ENCODE measurements at places on chromosomes 5 and 9.

DNA sequence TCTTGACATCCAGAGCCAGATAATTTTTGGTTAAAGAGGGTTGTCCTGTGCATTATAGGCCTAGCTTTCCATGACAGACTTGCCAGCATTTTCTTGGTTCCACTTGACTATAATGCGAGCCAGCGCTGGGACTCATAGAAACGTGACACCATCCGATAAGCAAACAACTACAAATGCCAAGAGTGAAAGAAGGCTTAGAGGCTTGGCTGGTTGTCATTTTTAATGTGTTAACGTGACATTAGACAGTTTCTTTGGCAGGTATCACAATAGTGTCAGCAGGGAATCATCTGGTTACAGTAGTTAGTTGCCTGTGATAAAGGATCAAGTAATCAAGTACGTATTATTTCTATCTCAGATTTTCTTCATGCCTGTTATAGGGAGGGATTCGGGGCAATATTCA, 20.0 kb upstream of the LIFR start:
- DNase-seq, result no peak

- DNase-seq, result no peak
Observed at GRCh38 chr5:107467137-107467932, 203.4 kb downstream of the EFNA5 start.

GRCh38 chr9:132451276-132451675, 41.3 kb downstream of the CFAP77 start:
- DNase-seq, result no peak

GRCh38 chr9:38012767-38013450, 56.1 kb downstream of the SHB start:
- no peak for DNase-seq

- no peak for DNase-seq
Observed at GRCh38 chr5:79471556-79471955, 42.4 kb downstream of the HOMER1 start.

DNA sequence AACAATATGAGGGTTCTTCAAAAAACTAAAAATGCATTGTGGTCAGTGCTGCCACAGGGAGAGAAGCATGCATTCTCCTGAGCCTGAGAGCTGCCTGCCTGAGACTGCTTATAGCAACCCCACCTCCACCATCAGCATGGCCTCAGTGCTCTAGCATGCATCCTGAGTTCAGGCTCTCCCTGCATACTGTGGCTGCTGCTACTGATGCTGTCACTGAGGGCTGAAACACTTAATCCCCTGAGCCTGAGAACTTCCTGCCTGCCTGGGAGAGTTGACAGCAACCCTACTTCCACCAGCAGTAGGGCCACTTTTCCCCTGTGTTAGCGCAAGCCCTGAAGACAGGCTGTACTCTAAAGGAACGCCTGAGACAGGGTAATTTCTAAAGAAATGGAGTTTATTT, 206.0 kb downstream of the FBXO4 start:
- no peak for DNase-seq

- DNase-seq, result no peak
Observed at GRCh38 chr5:89327608-89328007, 444.6 kb upstream of the MEF2C start.

- DNase-seq, result no peak
Observed at GRCh38 chr5:143843461-143843860, 31.5 kb downstream of the HMHB1 start.

- DNase-seq, result peak; percentile 41
Observed at GRCh38 chr9:126490871-126491567, 122.7 kb upstream of the LMX1B start.

DNA sequence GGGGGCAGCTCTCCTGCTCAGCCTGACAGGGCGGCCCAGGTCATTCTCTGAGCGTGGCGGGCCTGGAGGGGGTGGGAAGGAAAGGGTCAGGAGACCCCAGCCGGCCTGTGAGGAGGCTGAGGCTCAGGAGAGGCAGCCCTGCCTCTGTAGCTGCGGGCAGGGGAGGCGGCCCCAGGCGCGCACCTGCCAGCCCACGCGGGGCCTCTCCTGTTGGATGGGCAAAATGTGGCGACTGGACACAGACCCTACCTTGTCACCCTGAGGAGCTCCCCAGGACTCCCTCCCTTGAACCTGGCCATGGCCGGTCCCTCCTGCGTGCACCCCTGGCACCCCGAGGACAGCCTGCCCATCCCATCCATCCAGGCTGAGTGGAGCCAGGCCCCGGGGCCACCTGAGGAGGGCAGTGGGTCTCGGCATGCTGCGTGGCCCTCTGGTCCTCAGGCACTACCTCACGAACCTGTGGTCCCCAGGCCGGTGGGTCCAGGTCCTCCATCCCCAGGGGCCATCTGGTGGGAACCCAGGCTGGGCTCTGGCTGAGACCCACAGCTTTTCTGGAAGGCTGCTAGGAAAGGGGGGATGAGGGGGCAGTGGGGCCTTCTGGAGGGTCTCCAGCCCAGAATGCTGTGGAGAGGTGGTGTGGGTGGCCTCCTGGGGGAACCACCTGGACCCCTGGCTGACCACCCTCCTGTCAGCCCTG, 15.1 kb upstream of the NRARP start:
- DNase-seq, result no peak

GRCh38 chr9:131433302-131433854, 39.5 kb downstream of the PRRC2B start:
- no peak for DNase-seq

- DNase-seq, result no peak
Observed at GRCh38 chr9:87498046-87498810, 561 bp downstream of the DAPK1 start.

- no peak for DNase-seq
Observed at GRCh38 chr5:129177451-129177850, 82.9 kb downstream of the ISOC1 start.

DNA sequence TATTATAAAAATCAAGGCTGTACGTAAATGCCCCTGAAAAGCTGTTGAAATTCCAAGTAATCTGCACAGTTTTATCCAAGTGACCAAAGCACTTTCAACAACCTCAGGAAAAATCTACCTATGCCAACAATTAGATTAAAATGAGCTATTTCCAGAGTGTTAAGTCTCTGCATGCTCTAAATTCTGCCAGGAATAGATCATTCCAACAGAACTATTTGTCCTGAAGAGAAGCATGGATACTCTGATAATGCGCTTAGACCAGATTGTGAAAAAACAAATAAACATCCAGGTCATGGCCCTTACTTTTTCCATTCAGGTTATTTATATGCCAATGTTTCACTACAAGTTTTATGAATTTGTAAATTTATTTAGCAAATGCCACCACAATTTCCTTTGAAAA, 59.1 kb downstream of the PLK2 start:
- no peak for DNase-seq

DNA sequence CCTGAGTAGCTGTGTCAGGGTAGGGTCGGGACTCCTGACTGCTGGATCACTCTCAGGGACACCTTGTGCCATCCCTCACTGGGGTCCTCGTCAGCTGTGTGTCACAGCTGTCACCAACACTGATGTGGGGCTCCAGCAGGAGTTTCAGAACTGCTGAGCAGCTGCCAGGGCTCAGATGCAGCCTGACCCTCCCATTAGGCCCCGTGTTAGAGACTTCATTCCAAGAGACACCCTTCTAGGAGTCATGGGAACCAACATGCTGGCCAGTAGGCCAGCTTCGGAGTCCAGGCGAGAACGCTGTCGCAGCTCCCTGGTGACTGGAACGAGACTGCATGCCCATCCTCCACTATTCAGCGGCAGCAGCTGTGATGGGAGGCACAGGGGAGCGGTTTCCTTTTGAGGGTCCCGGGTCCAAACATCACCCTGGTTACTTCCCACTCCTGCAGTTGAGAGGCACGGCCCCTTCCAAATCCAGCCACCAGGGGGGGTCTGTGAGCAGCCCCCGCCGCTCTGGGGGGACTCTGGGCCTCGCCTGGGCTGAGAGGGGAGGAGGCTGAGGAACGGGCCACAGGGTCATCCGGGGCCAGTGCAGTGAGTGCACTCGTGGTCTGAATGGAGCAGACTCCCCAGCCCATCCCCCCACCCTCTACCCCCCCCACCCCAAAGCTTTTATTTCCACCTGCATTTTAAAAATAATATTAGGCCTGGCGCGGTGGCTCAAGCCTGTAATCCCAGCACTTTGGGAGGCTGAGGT, 12.6 kb upstream of the TCF7 start:
- no peak for DNase-seq

DNA sequence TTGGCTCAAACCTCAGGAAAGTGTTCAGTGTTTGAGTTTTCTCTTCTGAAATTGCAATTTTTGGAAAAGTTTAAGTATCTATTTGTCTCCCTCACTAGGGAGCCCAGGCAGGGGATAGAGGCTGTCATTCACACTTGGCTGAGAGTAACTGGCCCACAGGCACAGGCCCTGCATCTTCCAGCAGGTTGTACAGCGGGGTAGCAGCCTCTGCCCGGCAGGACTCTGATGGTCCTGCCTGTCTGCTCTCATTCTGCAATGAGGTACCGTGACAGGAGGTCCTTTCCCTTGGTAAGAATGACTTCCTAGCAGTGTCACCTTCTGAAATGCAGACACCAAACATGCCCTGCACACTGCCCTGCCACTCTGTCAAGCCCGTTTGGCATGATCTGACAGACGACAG, 282.8 kb upstream of the DAP start:
- no peak for DNase-seq

DNA sequence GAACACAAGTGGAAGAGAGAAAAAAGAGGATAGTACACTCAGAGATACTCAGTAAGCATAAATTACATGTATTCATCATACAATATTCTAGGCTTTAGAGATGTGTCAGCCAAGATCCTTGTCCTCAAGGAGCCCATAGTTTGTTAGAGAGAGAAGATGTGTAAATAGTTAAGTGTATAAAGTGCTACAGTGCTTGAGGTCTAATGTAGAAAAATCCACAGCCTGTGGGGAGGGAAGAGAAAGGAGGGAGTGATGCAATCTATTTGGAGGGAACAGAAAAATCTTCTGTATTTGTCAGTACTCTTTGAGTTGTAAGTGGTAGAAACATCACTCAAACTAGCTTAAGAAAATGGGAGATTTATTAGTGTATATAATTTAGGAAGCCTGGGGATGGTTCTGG, 81.9 kb downstream of the PALM2AKAP2 start:
- DNase-seq, result no peak

DNA sequence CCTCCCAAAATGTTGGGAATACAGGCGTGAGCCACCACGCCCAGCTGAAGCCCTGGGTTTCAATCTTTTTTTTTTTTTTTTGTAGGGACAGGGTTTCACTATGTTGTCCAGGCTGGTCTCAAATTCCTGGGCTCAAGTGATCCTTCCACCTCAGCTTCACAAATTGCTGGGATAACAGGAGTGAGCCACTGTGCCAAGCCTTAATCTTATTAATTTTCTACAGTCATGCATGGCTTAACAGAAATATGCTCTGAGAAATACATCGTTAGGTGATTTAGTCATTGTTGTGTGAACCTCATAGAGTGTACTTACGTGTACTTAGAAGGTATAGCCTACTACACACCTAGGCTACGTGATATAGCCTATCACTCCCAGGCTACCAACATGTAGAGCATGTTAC, 31.0 kb downstream of the GLDC start:
- no peak for DNase-seq

DNA sequence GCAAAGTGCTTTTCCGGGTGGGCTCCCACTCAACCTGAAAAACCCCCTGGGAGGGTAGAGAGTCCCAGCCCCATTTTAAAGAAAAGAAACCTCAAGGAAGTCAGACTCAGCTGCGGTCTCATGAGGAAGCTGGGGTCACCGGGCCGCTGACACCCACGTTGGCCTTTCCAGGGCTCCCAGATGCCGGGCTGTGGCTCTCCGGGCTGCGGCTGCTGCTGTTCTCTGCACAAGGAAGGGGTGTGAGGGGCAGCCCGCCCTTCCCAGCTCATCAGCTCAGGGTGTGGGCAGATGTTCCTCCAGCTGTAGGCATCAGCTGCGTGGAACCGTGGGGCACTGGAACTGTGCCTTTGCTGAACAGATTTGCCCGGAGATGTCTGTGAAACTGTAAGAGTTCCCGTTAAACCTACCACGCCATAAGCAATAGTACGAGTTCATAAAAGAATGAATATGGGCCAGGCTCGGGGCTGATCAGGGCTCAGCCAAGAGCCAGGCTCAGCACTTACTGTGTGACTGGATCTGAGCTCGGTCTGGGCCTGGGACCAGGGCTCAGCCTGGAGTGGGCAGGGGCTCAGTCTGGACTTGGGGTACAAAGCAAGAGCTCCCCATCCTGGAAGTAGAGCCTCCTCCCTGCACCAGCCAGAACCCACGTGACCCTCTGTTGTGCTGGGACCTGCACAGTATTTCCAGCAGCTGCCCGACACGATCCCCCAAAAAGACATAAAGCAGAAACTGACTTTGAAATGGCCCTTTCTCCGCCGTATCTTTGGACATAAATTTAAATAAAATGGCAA, 130.2 kb upstream of the PPP1R26 start:
- DNase-seq, result no peak

GRCh38 chr9:4832786-4833579, 40.2 kb downstream of the RCL1 start:
- DNase-seq, result peak; percentile 98

DNA sequence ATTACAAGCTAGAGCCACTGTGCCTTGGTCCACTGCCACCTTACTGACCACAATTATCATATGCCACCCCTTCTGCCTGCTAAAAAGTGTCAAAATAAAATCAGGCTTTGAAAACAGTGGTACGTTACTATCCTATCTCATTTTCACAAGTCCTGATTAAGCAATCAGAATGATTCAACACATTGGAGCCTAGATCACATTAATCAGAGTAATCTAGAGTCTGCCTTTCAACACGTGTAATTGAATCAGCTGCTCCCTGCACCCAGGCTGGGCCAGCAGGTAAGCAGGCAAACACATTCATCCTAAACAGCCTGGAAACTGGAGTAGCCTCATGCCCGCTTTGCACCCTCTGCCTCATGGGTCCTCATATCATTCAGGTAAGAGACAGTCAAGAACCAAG, 186.2 kb downstream of the DCP2 start:
- DNase-seq, result no peak

GRCh38 chr9:115357821-115358220, 239.9 kb upstream of the TNC start:
- DNase-seq, result no peak

- DNase-seq, result peak; percentile 13
Observed at GRCh38 chr9:9002826-9003583, 1203.4 kb upstream of the DMAC1 start.

DNA sequence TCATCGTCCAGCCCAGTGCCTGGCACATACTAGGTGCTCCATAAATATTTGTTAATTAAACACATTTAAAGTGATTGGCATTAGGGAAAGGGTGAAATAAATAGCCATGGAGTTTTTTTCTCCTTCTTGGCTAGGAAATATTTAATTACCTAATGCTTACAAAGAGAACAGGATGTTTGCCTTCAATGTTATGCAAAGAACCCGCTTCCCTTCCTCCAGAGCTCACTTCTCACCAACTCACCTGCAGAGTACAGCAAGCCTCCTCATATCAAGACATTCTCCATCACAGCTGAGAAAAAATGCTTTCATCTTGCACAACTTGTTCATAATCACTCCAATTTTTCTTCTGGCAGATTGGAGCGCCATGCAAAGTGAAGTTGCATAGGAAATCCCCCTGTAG, 161.7 kb upstream of the STK32A start:
- no peak for DNase-seq

GRCh38 chr5:140602147-140602546, 30.8 kb downstream of the CD14 start:
- DNase-seq, result no peak

GRCh38 chr9:12633016-12633765, 60.0 kb upstream of the TYRP1 start:
- no peak for DNase-seq

Data from brain microvascular endothelial cell (primary cell).